Activated CD8-positive, alpha-beta memory T cell treated with anti-CD3 and anti-CD28 coated beads for 36 hours (primary cell): ENCODE measurements at places on chromosomes 1 and 21. TPM values are rescaled to one million over a fixed set of nuclear protein-coding genes. Genes with fewer than 3 reads are reported as not detected.

REN gene
- not detected for total RNA-seq

AMY2A gene
- total RNA-seq, result not detected

PCBP3 gene
- total RNA-seq, result 1.2 TPM

SPRR2B gene
- not detected for total RNA-seq

SLC45A1 gene
- 0.50 TPM for total RNA-seq

TAL1 gene
- not detected for total RNA-seq

OTUD7B gene
- 39.5 TPM for total RNA-seq

C1QC gene
- total RNA-seq, result not detected

TSPAN1 gene
- total RNA-seq, result not detected

FAM163A gene
- not detected for total RNA-seq

KRTAP19-6 gene
- total RNA-seq, result not detected

RAP1GAP gene
- total RNA-seq, result 0.42 TPM
